ENCODE measurements at places on chromosomes 12 and 14.
A peak's percentile ranks its signal among the peaks of the same experiment; 100 is the strongest.

DNA sequence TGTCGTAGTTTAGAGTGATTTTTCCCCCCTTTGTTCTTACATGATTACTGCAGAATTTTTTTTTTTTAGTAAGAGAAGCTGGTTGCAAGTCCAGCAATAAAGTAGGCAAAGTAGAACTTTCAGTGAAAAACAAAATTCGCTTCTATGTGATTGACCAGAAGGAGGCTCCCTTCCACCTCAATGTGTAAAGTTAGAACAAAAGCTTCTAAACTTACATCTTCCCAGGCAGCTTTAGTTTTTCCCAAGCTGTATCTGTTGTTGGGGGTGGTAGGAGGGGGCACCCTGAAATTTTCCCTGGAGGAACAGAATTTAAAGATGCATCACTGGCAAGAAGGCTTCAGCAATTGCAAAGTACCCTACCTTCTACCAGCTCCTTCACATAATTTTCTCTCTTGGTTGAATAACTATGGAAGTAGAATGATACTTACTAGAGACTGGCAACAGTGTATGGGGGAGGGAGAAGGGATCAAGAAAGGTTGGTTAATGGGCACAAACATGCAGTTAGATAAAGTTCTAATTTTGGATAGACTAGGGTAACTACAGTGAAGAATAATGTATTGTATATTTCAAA is 87.3 kb upstream of the E2F7 start:
- DNase-seq: peak; percentile 52

DNA sequence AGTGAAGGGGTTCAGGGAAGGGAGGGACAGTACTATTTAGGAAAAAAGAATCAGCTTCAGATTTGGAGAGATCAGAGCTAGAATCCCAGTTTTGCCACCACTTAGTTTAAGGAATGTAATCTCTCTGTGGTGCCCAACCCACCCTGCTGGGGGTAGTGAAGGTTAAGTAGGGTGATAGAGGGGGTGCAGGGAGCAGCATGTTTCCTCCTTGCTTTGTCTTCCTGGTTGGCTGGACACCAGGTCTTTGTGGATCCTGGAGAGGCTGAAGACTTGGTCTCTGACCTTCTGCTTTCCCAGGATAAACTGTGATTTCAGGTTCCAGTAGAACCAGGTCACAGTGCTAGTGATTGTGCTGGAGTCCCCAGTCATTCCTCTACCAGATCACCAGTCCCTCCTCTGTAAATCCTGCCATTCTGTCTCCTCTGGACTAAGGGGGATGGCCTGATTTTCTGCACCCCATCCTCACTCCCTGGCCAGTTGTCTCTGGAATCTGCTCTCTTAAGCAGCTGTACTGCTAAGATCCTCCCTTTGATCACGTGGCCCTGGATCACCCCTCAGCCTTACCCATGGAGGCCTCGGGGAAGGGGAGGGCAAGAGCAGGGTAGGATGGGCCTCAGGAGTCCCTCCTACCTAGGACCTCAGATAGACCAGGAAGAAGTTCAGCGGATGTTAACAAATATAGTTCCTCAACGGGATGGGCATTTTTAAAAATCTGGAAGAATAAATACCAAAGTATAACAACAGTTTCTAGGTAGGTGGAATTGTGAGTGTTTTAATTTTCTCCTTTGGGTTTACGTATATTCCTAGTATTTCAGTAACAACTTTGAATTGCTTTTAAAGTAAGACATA is 3.1 kb downstream of the MAP3K12 start:
- peak; percentile 91 for DNase-seq

- no peak for DNase-seq
Observed at GRCh38 chr14:92597906-92598905, 84.6 kb downstream of the RIN3 start.

DNA sequence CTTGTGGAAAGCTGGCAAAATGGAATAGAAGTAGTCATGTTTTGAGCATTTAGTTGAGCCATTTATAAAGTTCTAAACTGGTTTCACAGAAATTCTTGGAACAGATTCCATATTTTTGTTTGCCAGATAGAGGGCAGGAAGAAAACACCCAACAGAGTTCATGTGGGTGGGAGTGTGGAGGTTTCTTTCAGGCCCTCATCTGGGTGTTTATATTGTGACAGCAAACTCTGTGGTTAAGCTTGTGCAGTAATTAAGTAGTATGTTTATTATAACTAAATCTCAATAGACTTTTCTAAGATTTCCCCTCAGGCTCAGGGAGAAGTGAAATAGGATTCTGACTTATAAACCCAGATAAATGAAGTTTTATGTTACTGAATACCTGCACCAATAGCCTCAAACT is 57.4 kb downstream of the SPPL3 start:
- DNase-seq: peak; percentile 25

DNA sequence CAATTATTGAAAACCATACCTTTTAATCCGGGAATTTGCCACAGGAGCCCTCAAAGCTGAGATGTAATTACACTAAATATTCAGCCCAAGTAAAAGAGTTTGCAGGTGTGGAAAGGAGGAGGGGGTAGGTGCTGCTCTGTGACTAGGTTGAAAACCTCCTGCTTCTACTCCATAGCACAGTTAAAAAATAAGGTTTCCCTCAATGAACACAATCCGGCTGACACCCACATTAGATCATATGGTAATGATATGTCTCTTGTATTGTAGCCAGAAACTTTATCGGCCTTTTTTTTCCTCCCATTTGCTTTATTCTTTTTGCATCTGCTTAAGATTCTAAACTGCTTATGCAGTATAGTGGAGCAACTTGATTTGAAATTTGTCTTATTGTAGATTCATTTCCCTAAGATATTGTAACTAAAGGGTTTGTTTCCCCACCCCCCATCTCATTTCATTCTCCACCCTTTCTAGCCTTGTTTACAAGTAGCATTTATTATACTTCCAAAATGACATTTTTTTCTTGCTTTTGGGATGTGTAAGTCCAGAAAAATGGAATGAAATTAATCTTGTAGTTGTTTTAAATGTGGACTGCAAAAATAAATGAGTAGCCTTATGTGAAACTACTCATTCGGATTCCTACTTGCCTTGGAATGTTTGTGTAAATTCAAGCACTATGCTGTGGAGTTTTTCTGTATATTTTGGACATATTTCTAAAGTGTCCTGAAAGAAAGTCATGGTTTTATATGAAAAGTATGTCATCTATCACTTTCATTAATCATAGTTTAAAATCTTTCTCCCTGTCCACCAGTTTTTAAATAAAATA is at the start of gene DCN:
TSS of gene DCN (minus strand) at position 182 of the 820 bp plus-strand sequence. CDS start 4,265 bp downstream, outside the sequence.
- no peak for DNase-seq

DNA sequence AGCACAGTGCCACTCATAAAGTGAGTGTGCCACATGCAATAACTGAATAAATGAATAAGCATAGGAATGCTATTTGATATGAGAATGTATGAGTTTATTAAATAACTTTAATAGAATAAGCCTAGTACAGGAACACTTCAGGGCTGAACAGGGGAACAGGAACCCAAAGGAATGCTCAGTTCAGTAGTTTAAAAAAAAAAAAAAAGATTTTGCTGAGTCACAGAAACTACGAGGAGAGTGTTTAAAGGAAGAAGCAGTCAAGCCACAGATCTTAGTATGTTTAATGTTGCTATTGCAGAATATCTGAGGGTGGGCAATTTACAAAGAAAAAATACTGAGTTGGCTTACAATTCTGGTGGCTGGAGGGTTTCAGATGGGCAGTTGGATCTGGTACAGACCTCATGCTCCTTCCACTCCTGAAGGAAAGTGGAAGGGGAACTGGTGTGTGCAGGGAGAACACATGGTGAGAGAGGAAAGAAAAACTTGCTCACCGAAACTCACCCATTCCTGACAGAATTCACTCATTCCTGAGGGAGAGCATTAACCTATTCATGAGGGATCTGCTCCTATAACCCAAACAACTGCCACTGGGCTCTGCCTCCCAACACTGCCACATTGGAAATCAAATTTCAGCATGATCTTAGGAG is 880.3 kb upstream of the MGAT4C start:
- DNase-seq: peak; percentile 68

GRCh38 chr14:90995785-90996184 is 64.7 kb downstream of the RPS6KA5 start:
- DNase-seq: no peak
